Stimulated activated CD4-positive, alpha-beta T cell treated with anti-CD3 and anti-CD28 coated beads, Interleukin-4, amount 100 ng/mL, for 4 hours (primary cell): ENCODE measurements at places on chromosomes 4 and X.

DNA sequence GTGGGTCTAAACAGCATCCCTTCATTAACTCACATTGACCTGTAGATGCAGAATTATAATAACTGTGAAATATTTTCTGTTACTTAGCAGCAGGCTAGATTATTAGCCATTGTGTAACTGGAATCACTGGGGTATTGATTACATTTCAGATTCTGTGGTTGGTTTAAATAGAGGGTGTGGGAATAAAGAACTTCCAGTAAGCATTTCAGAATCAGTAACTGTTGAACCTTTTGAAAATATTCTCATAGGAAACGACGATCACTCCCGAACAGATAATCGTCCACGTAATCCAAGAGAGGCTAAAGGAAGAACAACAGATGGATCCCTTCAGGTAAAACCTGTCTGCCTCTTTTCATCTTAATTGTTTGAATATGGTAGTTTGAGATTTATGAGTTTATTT is 33.6 kb downstream of the FMR1 start:
- DNase-seq: no peak

DNA sequence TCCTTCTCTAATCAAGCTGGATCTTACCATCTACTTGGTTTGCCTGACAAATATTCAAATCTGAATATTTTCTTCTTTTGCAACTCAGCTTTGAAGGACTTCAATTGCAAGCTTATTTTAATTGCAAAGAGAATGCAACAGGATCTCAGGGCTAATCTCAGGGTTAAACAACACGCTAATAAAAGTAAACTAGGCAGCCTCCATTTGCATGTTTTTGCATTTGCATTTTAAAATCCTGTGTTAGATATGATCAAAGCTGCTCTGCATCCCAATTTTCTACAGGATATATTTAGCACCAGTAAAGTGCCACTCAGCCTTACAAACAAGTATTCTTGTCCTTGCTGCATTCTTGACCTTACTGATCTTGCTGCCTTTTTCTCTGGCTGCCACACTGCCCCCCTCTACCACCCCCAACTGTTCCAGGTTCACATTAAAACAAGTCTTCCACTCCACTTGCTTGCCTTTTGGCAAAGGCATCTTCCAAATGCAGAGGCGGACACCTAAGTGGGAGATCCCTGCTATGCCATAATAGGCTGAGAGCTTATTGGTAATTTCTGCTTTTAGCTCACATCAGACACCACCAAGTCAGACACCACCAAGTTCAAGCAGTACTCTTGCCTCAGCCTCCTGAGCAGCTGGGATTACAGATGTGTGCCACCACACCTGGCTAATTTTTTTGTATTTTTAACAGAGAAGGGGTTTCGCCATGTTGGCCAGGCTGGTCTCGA is 48.1 kb downstream of the GPRIN3 start:
- DNase-seq: no peak

DNA sequence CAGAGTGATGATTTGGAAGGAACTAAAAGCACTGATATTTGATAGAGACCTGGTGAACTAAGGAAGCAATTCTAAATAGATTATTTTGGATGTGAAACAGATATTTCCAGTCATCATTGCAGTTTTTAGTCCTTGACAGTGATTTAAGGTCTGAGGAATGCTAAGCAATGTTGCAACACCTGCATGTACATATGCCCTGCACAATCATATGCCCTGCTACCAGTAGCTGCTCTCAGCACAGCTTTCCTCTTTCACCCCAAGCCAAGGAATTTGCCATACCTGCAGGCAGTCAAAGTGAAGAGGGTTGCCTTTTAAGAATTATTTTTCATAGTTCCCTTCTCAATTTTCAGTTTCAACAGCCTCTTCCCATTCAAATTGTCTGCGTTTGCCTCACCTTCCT is 8.7 kb upstream of the FAM47A start:
- no peak for DNase-seq

DNA sequence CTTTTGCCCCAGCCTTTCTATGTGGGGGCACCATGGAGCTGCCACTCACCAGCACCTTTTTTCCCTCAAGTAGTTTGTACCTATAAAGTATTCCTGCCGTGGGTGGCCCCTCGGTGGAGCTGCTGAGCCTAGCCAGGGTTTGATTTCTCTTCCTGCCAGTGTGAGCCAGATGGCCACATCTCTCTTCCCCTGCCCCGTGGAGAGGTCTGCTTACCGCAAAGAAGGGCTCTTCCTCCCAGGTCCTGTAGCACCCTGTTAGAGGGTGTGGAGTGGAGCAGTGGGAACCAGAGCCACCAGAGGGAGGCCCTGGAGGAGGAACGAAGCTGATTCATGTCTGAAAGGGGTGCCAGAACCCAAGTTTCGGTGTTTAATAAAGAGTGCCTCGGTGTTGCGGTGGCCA is 95.4 kb downstream of the PTTG2 start:
- DNase-seq: no peak

GRCh38 chrX:12977761-12978204 is 2.9 kb downstream of the TMSB4X start:
- DNase-seq: no peak

DNA sequence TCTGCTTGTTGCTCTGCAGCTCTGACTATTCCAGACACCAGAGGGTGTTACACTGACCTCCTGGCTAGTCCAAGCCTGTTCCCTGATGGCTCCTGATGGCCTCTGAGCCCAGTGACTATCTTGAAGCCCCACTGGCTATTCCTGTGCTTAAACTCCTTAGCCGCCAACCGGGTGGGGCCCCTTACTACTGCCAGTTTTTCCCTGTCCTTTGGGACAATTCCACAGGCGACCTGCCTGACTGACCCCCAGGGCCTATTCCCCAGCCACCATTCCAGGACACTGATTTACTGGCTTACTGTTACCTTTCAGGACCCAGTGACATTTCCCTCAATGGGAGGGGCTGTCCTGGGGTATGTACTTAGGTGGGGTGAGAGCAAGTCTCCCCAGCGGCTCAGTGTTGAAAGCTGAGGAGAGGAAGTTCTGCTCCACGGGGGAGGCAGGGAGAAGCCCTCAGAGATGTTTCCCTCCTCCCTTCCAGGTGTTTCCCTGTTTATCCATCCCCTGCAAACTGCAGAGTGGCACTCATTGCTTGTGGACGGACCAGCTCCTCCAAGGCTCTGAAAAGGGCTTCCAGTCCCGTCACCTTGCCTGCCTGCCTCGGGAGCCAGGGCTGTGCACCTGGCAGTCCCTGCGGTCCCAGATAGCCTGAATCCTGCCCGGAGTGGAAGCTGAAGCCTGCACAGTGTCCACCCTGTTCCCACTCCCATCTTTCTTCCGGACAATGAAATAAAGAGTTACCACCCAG is 4.0 kb downstream of the TIMP1 start:
- no peak for DNase-seq

GRCh38 chrX:150459196-150459595 is 96.1 kb downstream of the MAMLD1 start:
- DNase-seq: no peak

GRCh38 chr4:7831330-7831729 is 108.3 kb downstream of the AFAP1 start:
- peak; percentile 38 for DNase-seq

GRCh38 chr4:82380344-82380743 is 6.6 kb upstream of the HNRNPD start:
- DNase-seq: no peak

- DNase-seq: no peak
Measured at GRCh38 chr4:35525192-35525978, 718.9 kb downstream of the ARAP2 start.

- no peak for DNase-seq
Measured at GRCh38 chrX:63434665-63435064, 83.5 kb upstream of the SPIN4 start.

DNA sequence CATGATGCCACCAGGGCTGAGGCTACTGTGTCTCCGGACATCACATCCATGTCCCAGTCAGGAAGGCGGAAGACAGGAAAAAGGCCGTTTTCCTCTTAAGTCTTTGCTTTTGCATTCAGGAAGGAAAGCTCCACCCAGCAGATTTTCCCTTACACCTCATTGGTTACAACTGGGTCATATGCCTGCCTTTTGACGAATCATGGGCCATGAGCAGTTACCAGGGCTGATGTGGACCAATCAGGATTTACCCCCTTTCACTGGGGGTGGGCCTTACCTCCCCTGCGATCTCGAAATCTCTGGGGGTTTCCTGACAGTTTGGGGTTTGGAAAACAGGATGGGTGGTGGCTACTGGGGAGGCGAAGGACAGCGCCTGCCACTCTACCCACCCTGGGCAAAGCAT is 52.5 kb upstream of the GRPEL1 start:
- no peak for DNase-seq

- no peak for DNase-seq
Measured at GRCh38 chr4:112519689-112520597, 4.0 kb upstream of the NEUROG2 start.

- DNase-seq: no peak
Measured at GRCh38 chr4:3683077-3683743, 83.0 kb upstream of the ADRA2C start.

DNA sequence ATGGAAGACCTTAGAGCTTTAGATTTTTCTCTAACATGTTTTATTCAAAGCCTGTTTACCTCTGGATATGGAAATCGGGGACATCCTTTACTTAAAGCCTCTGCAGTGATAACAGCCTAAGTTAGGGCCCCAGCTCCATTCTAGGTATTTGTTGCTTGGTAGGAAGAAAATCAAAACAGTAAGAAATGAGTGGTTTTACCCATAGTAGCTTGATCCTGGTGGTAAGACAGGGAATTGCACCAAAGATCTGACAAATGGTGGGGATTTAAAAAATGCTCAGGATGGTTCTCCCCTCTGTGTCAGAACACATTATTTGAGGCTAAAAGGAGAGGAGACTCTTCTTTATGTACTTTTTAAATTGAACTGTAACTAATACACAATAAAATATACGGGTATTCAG is 52.4 kb downstream of the AFF2 start:
- DNase-seq: no peak

DNA sequence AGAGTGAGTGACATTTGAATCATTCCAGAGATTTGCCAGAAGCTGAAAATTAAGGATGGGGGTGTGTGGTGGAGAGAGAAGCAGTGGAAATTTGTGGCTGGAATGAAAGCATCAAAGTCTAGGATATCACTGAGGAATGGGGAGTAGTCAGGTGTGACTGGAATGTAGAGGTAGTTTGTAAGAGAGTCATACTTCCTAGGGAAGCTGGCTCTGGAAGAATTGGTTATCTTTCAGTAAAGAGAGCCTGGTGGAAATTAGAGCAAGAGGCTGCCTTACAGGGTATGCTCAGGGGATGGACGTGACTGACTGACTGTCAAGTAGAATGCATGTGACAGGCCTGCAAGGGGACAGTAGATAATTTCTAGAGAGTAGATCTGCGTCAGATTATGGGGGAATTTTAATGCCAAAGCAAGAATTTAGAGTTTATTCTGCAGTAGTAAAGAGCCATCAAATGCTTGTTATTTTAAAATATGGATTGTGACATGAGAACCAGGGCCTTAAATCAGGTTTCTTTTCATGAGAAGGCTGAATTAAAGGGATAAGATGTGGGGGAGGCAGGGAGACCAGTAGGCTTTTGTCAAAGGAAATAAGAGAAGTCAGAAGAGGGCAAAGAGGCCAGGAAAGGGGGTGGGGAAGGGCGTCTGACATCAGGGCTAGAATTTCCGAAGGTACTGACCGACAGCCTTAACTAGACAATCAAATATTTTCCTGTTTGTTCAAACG is 109.9 kb downstream of the AFF1 start:
- no peak for DNase-seq

DNA sequence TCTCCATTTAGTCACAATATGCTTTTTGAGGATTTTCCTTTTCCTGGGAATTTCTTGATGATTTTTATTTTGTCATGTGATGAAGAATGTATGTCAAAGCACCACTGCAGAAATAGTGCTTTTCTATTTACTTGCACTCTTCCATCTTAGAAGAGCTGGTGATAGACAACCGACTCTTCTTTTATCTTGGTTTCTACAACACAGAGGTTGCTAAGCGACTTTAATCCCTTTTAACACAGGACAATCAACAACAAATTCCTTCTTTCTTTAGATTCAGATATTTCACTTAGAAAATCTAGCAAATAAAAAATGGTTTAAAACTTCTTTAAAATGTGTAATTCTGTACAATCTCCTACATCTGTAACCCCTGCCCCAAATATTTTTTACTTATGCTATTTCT is 34.6 kb downstream of the TET2 start:
- no peak for DNase-seq

GRCh38 chr4:151227172-151227571 is 49.8 kb upstream of the PRSS48 start:
- no peak for DNase-seq

DNA sequence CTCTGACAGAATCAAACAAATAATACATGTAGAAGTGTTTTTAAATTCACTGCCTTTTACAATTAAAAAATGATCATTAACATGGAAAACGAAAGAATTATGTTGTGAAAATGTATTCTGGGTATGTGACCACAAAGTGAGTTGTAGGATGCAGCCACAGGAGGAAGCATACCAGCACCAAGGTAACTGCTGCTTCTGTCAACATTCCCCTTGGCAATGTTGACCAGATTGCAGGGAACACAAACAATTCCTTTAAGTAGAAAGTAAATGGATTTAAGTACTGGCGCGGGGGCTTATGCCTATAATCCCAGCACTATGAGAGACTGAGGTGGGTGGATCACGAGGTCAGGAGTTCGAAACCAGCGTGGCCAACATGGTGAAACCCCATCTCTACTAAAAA is 1877.9 kb upstream of the PCDH7 start:
- DNase-seq: no peak

GRCh38 chr4:114827651-114828050 is 229.0 kb downstream of the UGT8 start:
- DNase-seq: no peak

- no peak for DNase-seq
Measured at GRCh38 chrX:10618961-10619360, 1.4 kb downstream of the MID1 start.

DNA sequence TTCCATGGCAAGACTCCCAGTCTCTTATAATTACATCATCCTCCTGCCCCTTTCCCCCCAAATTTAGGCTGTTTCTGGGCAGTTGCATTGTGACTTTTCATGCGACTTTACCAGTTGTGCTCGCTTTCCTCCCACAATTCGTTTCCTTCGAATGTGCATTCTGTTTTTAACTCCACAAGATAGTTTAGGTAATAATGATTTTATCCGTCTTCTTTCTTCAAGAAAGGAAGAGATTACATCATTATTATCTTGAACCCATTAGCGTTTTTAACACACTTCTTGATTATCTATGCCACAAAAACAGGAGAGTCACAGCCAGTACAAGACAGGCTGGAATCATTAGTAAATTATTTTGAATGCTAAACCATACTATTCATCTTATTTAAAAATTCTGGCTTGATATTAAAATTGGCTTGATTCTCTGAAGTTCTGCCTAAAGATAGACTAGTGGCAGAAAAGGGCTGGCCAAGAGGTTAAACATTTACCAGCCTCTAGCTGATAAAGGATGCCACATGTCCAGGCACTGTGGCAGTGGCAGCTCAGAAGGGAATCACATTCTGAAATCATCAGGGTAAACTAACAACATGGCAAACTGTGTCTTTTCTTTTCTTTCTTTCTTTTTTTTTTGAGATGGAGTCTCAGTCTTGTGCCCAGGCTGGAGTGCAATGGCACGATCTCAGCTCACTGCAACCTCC is 19.7 kb upstream of the PLA2G12A start:
- DNase-seq: no peak

GRCh38 chr4:88706574-88706973 is 8.9 kb upstream of the NAP1L5 start:
- no peak for DNase-seq
